ENCODE measurements at places on chromosomes 16 and 17.

- no peak for DNase-seq
Measured at GRCh38 chr17:7818026-7818425, 16.0 kb upstream of the KDM6B start.

GRCh38 chr17:43873091-43873490 lies 26.1 kb downstream of the CD300LG start:
- no peak for DNase-seq

- DNase-seq: no peak
Measured at GRCh38 chr17:79510071-79510470, 100.8 kb downstream of the RBFOX3 start.

DNA sequence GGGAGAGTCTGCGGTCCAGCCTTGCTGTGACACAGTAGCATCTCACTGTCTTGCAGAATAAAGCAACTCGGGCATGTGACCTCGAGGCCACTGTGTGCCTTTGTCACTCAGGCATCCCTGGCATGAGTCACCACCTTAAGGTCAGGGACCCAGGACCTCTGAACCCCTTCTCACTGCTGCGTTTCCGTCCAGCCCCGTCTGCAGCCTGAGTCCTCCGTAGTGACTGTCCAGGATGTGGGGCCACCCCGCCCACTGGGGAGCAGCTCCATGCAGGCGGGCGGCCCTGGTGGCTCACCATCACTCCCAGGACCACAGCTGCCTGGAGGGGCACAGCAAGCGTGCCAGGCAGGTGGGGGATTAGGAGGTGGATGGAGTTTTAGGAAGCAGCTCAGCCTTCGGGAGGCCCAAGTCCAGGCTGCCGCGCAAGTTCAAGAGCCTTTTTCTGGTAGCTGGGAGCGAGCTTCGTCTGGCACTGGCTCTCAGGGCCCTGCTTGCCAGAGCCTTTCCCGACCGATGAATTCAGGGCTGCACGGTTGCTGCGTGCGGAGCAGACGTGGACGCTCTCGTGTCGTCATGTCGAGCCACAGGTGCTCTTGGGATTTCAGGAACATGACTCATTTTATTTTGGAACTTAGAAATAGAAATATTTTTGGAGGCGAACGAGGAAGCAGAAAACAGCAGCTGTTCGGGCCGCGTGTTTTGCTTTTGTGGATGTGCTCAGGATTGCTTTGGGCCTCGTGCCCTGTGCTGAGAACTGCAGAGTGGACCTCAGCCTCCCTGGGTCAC lies 16.8 kb downstream of the KCTD5 start:
- no peak for DNase-seq

- peak; percentile 31 for DNase-seq
Measured at GRCh38 chr16:68091380-68092261, 6.5 kb downstream of the NFATC3 start.

DNA sequence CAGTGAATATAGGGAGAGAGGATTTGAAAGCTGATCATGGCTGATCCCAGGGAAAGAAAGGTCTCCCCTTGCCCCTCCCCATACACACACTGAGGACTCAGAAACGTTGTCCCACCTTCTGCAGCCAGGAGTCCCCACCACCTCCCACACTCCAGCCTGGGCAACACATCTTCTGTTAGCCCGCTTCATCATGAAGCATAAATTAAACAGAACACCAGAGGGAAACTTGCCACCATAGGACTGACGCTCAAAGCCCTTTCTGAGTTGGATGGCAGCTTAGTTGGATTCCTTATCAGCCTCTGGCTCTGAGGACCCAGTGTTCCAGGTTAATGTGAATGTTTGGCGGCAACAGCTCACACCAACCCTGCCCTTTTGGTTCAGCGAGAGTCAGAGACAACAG lies 33.9 kb downstream of the ARHGAP27 start:
- DNase-seq: no peak

DNA sequence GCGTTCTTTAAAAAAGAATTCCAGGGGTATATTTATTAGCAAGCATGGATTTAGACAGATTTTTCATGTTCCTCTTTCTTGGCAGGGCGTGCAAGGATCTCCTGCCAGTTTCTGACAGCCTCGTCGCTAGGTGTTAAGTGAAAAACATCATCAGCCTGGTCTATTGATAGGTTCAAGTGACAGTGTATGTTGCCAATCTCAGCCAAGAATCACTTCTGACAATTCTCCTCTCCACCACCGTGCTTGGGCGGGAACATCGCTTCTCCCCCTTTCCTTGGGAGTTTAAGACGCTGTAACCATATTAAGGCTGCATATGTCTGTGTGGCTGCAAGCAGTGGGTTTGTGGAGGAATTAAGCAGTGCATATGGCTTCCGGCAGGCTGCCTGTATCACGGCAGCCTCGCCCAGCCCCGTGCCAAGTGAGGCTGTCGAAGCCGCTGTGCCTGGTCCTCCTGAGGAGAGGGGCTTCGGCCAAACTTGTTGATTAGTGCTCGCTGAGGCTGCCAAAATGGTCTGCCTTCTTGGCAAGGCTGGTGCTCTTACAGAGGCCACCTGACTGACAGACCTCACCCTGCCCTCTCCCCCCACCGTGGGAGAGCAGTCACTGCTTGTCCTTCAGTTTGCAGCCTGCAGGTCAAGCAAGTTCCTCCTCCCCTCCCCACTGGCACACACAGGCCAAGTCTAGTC lies 132.2 kb upstream of the MPHOSPH6 start:
- no peak for DNase-seq

DNA sequence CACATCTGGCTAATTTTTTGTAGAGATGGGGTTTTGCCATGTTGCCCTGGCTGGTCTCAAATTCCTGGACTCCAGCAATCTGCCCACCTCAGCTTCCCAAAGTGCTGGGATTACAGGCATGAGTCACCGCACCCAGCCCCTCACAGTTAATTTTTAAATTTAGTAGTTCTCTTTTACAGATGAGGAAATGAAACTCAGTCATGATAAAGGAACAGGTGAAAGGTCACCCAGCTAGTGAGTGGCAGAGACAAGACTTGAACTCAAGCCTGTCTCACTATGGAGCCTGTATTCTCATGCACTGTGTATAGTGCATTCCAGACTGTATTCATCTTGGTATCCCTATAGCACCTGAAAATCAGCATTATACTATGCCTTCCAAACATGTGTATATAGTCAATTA lies 77.1 kb upstream of the WSB1 start:
- no peak for DNase-seq

DNA sequence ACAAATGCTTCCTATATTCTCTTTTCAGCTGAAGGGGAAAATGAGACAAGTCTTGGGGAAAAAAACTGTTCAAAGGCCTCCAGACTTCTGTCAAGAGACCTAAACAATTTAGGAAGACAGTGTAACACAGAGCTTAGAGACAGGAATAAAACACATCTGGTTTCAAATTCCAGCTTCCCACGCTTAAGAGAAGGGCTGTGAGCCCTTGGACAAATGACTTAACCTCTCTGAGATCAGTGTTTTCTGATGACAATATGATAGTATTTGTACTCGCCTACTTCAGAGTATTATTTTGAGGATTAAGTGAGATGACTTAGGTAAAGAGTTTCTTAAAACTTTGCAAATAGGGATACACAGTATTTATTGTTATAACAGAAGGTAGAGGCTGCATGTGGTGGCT lies 29.5 kb downstream of the SMURF2 start:
- DNase-seq: no peak

DNA sequence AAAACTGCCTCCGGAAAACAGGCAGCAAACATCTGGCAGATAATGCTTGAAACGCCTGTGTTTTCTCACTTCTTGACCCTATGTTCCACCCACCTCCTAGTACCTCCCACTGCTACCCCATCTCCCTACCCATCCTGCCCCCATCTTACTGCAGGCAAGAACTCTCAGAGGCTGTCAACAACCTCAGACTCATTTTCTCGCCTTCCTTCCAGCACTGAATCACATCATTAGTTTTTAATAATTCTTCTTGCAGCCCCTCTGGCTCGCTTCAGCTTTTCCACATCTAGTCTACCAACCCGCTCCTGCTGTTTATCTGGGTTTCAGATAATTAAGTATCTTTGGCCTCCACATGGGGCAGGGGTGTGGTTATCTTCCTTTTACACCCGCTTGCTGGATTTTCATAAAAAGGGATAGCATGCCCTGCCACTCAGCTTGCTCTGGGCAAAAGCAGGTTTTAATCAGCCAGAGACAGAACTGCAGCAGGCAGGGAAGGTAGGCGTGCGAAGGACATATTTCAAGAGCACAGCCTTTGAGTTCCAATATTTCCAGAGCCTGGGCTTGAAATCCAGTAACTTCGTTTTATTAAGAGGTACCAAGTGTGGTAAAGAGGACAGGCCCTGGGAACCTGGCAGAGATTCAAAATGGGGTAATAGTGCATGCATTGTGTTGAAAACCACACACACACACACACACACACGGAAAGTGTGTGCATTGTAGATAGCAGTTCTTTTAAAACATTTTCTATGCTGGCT lies 87.5 kb downstream of the BMERB1 start:
- DNase-seq: no peak

- no peak for DNase-seq
Measured at GRCh38 chr17:44854192-44854591, 6.5 kb downstream of the HIGD1B start.

- no peak for DNase-seq
Measured at GRCh38 chr16:66382966-66383299, 16.4 kb downstream of the CDH5 start.

GRCh38 chr17:6666077-6666521 lies 14.5 kb downstream of the C17orf100 start:
- peak; percentile 51 for DNase-seq

DNA sequence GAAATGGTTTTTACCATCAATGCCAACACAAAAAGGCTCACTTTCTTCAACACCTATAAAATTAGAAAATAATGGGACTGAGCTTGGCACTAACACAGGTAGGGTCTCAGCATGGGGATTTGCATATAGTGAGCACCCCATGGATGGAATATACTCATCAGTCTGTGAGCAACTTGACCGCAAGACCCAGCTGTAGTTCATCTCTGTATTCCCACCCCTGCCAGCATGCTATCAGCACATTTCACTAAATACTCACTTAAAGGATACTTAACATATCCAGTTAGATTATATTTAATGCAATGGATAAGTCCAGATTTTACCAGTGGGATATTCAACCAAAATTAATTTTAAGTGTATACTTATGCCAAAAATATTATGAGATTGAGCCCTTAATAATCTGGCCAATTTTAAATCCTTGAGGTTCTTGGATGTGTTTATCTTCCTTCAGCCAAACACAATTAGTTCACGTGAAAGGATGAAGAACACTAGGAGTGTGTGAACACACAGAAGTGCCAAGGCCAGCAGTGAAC lies 66.7 kb downstream of the C16orf95 start:
- DNase-seq: no peak

DNA sequence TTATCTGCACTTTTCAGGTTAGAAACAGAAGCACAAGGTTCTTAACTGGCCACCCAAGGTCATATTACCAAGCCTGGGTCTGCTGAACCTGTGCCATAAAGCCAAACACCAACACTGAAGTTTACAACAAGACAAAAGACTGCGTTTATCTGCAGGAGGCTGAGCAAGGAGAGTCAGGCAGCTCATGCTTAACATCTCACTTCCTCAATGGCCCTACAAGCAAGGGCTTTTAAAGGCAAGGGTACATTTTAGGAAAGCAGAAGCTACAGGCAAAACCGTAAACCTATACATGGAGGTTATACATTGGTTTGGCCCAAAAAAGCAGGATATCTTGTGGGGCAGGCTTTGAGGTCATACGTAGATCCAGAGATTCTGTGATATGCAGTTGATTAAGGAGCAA lies 91.2 kb downstream of the GNAO1 start:
- no peak for DNase-seq

- DNase-seq: no peak
Measured at GRCh38 chr17:7745748-7746470, 28.4 kb downstream of the DNAH2 start.

- no peak for DNase-seq
Measured at GRCh38 chr17:55423535-55423934, 1.9 kb upstream of the MMD start.

DNA sequence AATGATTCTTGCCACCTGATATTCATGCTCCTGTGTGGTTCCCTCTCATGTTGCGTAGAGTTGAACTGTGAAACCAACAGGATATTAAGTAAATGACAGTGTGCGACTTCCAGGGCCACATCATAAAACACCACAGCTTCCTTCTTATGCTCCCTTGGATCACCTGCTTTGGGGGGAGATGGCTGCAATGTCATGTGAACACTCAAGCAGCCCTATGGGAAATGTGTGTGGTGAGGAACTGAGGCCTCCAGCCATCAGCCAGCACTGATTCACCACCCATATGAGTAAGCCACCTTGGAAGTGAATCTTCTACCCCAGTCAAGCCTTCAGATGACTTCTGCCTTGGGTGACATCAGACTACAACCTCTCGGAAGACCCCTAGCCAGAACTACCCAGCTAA lies 427.5 kb downstream of the UTP18 start:
- DNase-seq: no peak

- DNase-seq: no peak
Measured at GRCh38 chr16:86042996-86043725, 144.2 kb downstream of the IRF8 start.

- no peak for DNase-seq
Measured at GRCh38 chr16:48526058-48526957, 83.7 kb downstream of the N4BP1 start.

DNA sequence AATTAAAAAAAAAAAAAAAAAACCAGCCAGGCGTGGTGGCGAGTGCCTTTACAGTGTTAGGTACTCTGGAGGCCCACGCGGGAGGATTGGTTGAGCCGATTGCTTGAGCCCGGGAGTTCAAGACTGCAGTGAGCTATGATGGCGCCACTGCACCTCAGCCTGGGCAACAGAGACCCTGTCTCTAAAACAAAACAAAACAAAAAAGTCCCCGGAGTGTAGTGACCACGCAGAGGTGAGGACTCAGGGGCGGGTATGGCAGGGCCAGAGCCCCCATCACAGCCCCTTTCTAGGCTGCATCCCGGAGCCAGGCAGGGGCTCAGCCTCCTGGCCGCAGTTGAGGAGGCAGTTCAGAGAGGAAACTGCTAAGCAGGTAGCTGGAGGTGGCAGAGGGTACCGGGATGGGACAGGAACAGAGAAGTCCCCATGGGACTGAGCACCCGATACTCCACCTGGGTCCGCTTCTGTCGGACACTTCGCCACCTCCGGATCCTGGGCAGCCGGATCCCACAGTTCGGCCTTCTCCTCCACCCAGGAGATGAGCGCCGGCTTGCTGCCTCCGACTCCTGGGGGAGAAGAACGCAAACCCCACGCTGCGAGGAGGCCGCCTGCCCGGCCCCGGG lies 800 bp downstream of the ZNF747 start:
- DNase-seq: no peak

- no peak for DNase-seq
Measured at GRCh38 chr17:48483004-48483403, 47.8 kb downstream of the HOXB1 start.

DNA sequence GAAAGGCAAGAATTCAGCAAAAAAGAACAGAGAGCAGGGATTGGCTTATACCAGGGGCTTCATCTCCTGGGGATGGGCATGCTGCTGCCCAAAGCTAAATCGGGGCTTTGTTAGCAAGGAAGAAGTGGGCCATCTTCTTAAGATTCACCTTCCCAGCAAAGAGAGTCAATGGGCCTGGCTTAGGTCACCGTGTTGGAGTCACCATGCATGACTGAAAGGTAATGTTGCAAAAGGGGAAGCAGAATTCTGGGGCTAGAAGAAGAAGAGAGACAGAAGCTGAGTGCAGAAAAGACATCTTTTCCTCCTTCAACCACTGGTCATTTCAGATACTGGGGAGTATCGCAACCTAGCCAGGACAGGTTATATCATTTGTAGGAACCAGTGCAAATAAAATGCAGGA lies 76.3 kb upstream of the KIFC3 start:
- DNase-seq: no peak
